Stimulated activated CD4-positive, alpha-beta T cell treated with anti-CD3 and anti-CD28 coated beads, Interleukin-12 subunit alpha, Interleukin-12 subunit beta, amount 100 ng/mL, for 48 hours (primary cell): ENCODE measurements at places on chromosomes 5 and 9.

DNA sequence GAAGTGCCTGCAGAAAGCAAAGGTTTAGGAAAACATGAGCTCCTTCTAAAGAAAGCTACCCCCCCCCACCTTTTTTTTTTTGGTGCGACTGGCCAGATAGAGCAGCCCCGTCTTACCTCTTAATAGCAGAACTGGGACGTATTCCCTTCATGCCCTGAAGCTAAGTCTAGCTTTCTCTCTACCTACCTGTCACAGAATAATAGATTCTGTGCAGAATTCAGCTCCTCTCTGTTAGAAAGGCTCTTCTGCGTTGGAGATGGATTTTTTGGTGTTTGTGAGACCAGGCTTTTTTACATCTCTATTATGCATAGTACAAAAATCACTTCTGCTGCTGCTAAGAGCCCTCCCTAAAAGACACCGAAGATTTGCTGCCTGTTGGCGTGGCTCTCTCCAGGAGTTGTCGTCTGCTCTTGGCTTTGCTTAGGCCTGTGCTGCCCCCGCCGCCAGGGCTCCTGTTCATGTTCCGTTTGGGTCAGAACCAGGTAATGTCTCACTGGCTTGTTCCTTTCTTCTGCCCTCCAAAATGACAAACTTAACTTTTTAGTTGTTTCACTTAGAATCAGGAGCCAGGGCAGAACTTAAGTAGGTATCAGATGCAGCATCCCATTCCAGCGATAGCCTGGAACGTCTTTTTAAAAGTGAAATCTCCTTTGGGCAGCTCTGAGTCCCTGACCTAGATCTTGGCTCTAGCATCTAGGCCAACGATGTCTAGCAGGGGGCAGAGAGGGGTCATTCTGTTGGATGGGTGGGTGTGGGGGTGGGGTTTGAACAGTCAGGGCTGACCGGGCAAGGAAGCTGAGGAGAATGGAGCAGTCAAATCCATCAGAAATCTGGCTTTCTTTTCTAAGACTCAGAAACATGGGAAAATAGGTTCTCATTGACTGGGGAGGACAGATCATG is 2.5 kb downstream of the TRIO start:
- DNase-seq: no peak

DNA sequence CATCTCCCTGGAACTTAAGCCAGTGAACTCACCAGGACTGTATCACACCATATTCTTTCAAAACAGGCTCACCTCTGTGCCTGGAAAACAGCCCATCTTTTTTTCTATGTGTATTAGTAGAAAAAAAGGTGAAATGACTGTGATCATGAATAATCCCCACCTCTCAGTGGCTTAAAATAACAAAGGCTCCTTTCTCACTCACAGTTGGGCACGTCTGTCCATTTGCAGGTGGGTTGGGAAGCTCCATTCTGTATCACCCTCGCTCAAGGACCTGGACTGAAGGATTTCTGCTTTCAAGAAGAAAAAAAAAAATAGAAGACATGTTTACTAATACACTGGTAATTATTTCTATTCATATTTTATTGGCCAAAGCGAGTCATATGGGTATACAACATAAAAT is 17.3 kb upstream of the FGF1 start:
- no peak for DNase-seq

DNA sequence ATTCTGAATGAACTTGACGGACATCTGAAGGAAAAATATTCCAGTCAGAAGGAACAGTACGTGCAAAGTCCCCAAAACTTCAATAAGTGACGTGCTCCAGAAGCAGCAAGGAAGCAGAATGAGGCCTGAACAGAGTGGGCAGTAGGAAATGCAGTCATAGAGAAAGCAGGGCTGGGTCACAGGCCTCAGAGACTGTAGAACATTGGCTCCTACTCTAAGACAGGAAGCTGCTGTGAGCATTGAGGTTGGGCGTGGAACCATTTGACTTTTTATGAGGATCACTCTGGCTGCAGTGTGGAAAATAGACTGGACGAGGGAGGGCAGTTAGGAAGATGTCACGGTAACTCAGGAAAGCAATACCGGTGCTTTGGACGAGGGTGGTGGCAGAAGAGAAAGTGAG is 64.0 kb downstream of the DOCK8 start:
- DNase-seq: peak; percentile 41

DNA sequence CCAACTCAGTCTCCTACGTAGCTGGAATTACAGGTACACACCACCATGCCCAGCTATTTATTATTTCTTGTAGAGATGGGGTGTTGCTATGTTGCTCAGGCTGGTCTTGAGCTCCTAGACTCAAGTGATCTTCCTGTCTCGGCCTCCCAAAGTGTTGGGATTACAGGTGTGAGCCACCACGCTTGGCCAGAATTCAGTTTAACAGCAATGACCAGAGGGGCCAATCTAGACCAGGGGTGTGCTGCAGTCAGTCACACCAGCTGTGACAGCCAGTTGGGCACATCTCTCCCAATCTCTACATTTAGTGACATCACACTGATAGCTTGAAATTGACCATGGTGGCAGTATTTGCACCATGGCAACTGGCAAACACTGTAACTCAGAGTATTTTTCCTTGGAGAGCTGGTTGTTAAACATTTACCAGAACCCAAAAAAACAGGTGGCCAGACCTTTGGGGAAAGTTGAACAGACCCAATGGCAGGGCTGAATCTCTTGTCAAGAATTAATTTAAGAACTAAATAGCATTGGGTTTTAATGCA is 67.7 kb upstream of the UBTD2 start:
- DNase-seq: no peak

GRCh38 chr5:169339869-169340268 is 38.9 kb upstream of the SLIT3 start:
- no peak for DNase-seq

- no peak for DNase-seq
Observed at GRCh38 chr5:89105836-89106235, 222.9 kb upstream of the MEF2C start.

DNA sequence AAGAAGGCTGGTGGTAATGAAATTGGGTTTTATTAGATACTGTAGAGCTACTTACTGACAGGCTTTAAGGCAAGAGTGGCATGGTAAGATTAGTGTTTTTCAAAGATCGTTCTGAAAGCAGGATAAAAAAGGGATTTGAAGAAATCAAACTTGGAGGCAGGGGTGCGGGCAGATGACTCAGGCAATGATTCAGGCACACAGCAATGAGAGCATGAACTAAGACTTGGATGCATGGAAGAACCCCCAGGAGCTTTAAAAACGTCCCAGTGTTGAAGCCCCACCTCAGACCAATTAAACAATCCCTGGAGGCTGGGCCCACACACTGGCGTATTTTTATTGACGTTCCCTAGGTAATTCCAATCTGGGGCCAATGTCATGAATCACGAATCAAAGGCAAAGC is 102.5 kb downstream of the SREK1 start:
- no peak for DNase-seq

GRCh38 chr5:36730537-36731216 is 124.3 kb downstream of the SLC1A3 start:
- DNase-seq: no peak

GRCh38 chr5:95229646-95230045 is 55.2 kb downstream of the MCTP1 start:
- no peak for DNase-seq
